GF-D8 (cell line): ENCODE measurements at places on chromosomes 7 and 10.
A peak's percentile ranks its signal among the peaks of the same experiment; 100 is the strongest.

GRCh38 chr10:77391605-77392235 lies 245.9 kb downstream of the KCNMA1 start:
- DNase-seq: no peak

DNA sequence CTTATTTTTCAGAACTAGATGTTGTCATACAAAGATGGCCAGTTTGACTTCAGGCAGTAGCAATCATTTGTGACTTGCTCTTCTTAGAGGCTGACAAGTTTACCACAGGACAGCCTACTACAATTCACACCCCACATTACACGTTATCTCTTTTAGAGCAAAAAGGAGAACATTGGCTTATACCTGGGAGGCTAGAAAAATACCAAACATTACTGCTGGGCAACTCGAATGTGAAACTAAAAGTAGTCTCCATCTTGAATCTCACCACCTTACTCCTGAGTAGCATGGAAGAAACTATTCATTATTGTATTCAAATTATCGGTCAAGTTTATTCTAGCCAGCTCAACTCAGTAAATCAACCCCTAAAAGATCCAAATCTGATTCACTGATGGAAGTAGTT lies 90.7 kb upstream of the TMEM26 start:
- DNase-seq: no peak

GRCh38 chr7:30135301-30136116 lies 723 bp downstream of the MTURN start:
- peak; percentile 21 for DNase-seq

DNA sequence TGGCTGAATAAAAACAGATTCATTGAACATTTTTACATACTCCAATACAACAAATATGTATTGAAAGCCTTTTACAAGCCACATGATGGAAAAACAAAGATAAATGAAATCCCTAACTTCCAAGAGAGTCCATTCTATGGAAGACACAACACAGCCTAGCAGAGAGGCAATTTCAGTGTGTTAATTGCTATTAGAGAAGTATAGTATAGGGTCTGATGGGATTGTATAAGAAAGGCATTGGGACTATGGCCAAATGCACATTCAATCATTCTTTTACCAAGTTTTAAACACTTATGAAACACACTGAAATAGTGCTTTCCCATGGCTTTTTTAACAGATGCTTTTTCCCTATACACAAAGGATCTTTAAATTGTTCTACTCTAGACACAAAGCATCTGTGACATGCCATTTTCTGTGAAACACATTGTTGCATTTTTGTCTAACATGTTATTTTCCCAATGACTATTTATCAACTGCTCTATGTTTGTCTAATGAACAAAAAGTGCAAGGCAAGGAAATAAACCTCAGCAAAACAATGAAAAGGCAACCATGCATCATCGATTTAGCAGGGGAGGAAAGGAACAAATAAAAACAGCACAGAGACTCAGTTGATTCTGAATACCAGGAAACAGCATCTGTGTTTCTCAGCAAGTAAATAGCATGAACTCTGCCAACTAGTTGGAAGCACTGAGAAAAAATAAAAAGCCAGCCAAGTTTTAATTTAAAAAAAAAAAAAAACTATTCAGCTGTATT lies 42.4 kb upstream of the PHYHIPL start:
- no peak for DNase-seq

- peak; percentile 44 for DNase-seq
Observed at GRCh38 chr10:34172936-34173533, 642.1 kb downstream of the PARD3 start.

DNA sequence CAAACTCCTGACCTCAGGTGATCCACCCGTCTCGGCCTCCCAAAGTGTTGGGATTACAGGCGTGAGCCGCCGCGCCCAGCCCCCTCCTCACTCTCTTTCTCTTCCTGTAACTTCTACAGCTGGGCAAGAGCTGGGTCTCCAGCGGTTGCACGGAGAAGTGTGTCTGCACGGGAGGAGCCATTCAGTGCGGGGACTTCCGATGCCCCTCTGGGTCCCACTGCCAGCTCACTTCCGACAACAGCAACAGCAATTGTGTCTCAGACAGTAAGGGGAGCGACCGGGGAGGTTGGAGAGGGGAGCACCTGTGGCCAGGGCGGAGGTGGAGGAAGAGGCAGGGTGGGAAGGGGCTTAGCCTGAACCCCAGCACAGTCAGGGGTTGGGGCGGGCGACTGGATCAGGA lies 41.4 kb downstream of the EPHB4 start:
- DNase-seq: no peak
